ENCODE measurements at places on chromosomes 6 and 20.

DNA sequence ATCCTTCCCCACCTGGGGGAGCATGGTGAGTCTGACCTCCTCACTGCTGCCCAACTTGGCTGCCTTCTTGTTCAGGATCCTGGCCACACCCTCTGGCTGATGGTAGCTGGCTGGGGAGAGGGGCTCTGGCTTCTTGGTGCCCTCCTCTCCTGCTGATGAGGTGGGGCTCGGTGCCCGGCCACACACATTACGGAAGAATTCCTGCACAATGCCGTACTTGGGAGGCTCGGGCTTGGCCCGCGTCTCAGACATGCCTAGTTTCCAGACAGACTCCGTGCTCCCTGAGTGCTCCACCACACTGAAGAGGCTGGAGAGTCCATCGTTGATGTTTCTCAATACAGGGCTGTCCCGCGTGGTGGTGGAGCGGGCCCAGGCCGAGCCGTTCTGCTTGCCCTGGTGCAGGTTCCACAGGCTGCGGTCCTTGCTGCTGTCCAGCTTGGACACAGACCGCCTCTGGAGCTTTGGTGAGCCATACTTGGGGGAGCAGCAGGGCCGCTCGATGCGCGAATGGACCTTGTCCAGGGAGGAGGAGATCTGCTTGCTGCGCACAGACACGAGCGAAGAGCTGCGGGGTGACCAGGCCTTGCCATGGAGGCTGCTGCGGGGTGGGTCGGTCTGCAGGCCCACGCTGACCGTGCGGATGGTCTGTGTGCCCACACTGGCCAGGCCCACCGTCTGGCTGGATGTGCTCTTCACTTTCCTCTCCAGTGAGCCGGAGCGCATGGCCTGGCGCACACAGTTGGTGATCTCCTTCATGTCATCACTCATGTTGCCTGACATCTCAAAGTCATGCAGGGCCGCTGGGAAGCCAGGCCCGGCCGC, 19.9 kb upstream of the DSN1 start:
- no peak for DNase-seq

- DNase-seq = peak; percentile 13
Observed at GRCh38 chr6:43628393-43629103, 516 bp downstream of the GTPBP2 start.

DNA sequence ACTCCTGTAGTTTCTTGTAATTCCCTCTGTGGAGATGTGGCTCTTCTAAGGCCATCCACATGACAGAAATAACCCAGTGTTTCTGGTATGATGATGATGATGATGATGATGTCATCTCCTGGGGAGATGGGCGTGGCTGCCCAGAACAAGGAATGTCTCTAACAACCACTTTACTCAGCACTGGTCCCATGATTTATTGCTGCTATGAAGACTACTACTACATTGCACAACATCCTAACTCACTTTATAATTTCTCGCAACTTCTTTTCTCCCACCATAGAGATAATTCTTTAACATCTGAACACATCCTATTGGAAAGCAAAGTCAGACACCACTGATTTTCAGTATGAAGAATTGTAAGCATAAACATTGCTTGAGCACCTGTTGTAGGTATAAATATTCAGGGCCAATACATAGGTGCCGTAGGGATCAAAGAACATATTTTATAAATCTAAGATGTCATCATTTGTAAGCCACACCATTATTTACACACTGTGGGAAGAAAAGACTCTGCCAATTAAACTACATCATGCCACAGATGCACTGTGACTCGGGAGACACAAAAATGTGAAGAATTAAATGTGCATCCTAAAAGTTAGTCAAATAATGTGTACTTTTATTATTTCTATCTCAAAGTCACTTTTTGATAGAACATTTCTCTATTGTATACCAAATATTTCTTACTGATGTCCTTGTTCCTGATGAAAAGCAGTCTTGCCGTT, 6.4 kb downstream of the TPMT start:
- DNase-seq = no peak

DNA sequence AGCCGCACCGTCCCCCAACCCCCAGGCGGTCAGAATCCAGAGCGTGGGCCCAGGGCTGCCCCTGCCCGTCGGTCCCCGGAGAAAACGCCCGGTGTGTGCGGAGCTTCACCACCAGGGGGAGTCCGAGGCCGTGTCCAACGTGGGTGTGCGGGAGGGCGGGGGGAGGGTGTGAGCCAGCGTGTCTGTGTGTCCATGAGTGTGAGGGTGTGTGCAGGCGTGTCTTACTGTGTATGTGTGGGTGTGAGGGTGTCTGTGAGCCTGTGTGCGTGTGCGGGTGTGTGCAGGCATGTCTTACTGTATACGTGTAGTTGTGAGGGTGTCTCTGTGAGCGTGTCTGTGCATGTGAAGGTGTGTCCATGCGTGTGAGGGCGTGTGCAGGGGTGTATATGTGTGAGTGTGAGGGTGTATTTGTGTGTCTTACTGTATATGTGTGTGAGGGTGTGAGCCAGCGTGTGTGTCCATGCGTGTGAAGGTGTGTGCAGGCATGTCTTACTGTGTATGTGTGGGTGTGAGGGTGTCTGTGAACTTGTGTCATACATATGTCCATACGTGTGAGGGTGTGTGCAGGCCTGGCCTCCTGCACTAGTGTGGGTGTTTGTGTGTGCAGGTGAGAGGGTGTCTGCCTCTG, 24.6 kb upstream of the GATA5 start:
- peak; percentile 78 for DNase-seq

DNA sequence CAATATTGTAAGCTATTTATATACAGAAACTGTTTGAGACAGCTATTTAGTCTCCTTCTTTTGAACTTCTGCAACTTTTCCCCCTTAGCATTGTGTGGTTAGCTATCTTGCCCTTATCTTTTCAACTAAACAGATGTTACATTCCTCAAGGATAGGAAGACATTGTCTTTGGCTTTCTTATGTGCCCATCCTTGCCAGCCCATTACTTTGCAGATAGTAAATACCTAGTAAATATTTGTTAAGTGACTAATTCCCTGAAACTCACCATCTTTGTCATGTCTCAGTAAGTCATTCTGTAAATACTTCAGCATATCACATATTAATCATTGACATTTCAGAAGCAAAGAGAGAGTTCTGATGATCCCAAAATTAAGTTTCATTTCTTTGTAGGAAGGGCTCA, 69.1 kb upstream of the FLRT3 start:
- no peak for DNase-seq

GRCh38 chr6:152189736-152190135, 382.3 kb downstream of the ESR1 start:
- no peak for DNase-seq

- DNase-seq = no peak
Observed at GRCh38 chr20:37319151-37319671, 26.7 kb upstream of the SRC start.

- DNase-seq = no peak
Observed at GRCh38 chr20:34190679-34191090, 50.5 kb upstream of the ASIP start.

- no peak for DNase-seq
Observed at GRCh38 chr20:34042262-34042661, 48.6 kb downstream of the RALY start.

DNA sequence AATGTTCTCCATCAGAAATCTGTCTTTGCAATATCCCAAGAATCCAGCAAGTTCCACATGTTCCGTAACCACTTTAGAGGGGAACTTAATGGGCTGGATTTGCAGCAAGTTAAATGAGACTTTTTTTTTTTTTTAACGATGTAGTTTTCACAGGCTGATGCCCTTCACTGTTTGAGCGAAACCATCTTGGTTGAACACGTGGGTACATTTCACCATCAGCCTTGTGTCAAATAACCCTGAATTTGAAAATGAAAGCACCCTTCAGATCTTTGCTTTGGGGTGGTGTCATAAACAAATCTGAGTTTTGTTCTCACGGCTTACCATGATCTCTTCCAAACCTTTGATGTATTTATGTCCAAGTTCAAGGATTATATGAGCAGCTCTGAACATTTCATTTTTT, 73.7 kb upstream of the EXOC2 start:
- no peak for DNase-seq

GRCh38 chr6:123091091-123091895, 95.3 kb downstream of the CLVS2 start:
- DNase-seq = no peak

- DNase-seq = no peak
Observed at GRCh38 chr20:57262301-57262700, 4.1 kb downstream of the BMP7 start.

- no peak for DNase-seq
Observed at GRCh38 chr20:63225082-63225454, 9.1 kb upstream of the YTHDF1 start.

- DNase-seq = no peak
Observed at GRCh38 chr6:11450037-11450436, 87.5 kb upstream of the TMEM170B start.

- DNase-seq = no peak
Observed at GRCh38 chr6:123715006-123715863, 78.5 kb upstream of the TRDN start.

DNA sequence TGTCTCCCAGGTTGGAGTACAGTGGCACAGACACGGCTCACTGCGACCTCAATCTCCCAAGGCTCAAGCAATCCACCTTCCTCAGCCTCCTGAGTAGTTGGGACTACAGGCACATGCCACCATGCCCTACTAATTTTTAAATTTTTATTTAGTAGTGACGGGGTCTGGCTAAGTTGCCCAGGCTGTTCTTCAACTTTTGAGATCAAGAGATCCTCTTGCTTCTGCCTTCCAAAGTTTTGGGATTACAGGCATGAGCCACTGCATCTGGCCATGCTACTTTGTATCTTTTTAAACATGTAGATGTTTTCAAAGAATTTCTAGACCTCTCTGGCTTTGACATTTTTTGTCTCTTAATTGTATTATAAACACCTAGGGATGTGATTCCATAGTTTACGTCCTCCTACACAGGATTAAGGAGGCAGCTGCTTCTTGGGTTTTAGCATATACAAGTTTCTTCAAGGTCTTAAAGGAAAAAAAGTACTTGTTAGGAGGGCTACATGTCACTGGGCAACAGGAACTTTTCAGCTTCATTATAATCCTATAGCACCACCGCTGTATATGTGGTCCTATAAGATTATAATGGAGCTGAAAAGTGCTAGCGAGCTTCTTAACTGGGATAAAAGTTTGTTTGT, 1.3 kb downstream of the ADAT2 start:
- DNase-seq = no peak

DNA sequence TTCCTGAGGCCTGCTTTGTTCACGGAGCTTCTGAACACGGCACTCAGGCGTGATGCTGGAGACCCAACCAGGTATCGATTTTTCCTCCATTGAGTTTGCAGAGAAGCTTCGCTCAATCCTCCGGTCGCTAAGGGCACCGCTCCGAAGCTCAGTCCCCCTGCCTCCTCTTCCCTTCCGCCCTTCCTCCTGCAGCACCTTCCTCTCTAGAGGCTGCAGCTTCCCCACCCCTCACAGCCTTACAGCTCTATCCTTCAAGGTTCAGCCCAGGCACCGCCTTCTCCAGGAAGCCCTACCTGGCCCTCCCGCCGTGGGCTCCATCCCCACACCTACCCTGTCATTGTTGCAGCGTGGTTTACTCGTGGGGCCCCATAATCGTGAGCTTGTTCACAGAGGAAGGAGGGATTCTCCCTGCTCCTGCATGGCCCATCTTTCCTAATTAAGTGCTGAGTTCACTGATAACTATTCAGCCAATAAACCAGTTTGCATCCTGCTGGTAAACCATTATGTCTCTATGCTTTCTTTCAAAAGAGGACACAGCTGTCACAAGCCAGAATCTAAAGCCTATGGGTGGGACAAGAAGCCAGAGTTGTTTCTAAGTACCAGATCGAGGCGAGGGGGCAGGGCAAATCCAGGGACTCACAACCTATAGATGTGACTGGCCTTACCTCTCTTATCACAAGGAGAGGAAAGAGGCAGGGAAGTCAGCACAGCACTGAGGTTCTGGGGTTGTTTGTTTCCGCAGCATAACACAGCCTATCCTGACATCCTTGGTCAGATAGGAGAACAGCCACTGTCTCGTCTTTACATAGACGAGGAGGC, 152.0 kb downstream of the GRM4 start:
- no peak for DNase-seq

- no peak for DNase-seq
Observed at GRCh38 chr6:136344420-136344819, 54.8 kb upstream of the BCLAF1 start.

DNA sequence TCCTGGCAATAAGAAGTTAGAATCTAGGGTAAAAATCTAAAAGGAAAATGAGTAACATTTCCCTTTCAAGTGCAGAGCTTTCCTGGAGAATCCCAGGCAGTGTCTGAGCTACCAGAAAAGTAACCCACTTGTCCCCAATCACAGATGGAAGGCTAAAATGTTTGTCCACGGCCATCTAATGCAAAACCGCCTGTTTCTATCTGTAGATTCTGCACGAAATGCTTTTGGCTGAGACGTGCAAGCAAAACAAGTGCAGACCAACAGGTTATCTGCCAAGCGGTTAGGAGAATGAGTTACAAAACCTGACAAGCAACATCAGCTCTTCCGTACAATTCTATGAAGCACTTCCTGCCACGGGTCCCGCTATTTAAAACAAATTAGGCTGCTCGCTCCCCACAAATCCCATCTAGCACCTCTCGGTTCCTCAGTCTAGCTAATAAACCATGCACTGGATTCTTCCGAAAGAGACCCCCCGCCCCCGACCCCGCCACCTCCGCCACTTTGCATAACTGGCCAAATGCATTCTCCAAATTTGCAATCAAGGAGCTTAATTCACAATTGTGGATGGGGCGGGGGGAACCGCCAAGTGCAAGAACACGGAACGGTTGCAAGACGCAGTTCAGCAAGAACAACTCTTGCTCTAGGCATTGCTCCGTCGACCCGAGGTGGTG, 1.4 kb downstream of the ELOVL5 start:
- DNase-seq = peak; percentile 28

- DNase-seq = no peak
Observed at GRCh38 chr6:46273911-46274310, 103.1 kb upstream of the ENPP5 start.

DNA sequence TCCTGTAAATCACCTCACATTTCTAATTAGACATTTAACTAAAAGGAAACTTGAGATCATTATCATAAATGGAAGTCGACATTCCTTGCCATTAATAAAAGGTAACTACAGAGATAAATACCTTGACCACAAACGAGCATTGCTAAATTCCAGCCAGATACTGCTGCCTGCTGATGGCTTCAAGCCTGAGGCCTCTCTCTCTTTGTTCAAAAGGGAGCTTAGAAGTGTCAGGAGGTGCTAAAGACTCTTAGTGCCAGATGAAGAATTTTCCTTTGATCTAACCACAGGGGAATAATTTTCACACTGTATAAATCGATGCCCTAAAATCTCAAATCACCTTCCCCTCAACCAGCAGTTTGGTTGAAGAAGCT, 248.2 kb upstream of the PMEPA1 start:
- DNase-seq = no peak

DNA sequence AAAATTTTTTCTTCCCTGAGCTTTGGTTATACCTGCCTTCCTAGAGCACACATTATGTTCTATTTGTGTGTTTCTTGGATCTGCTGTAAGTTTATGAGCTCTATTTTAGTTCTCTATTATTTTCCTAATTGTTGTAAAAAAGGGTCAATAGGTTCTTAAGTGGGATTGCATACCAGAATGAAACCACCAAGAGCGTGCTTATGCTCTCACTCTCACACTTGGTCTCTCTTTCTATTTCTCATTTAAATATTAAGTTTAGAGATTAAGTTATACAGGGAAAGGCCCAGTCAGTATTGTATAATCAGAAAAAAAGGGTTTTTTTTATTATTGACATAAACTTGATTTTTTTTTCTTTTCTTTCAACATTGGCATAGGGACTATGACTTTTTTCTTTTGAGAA, 96.8 kb downstream of the RIMS1 start:
- DNase-seq = no peak
